ENCODE measurements at places on chromosomes 1 and 21. TPM values are rescaled to one million over a fixed set of nuclear protein-coding genes. Genes with fewer than 3 reads are reported as not detected.

DNA sequence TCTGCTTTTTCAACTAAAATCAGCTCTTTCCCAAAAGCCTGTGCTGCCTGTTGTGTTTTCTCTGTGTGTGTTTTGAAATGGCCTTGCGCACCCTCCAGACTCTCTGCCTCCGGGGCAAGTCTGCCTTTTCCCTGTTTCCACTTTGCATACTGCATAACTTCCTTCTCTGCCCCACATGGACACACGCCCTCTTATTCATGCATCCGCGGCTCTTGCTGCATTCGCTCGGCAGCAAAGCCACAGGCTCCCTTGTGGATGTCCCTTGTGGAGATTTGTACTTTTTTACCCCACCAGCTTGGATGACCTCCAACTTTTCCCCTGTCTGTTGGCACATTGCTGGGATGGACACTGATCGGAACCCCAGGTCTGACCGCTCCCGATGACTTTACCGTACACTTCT, 147.6 kb downstream of the ADSS2 start:
- peaks cover 13% of the 10 kb centered on the region for H3K36me3 ChIP-seq
- no peak for DNase-seq
- no peak overlapping the region for H3K27ac ChIP-seq
- peaks cover 2% of the 10 kb centered on the region for H3K4me1 ChIP-seq
- no peak overlapping the region for H3K4me3 ChIP-seq

DNA sequence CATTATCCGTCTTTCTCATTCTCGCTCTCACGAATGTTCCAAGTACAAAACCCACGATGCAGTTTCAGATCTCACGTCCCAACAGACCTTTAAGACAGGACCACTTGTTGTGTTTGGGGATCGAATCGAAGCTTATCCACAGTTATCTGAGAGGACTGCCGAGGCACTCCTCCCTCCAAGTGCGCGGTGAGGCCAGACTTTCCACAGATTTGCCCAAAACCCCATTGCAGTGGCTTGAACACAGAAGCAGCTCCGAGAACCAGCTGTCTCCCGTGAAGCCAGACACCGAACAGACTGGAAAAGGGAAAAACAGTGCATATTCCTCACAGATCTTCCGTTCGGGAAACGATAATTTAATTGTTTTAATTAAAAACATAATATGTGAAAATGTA, 46.5 kb upstream of the COL6A2 start:
- peak overlapping the region; percentile 35 for H3K27ac ChIP-seq
- H3K27me3 ChIP-seq = peaks cover 8% of the 10 kb centered on the region
- no peak for DNase-seq
- H3K4me1 ChIP-seq = peaks cover 20% of the 10 kb centered on the region

Gene B3GALT5
- 0.25 TPM for total RNA-seq

Gene NIPAL3
- total RNA-seq = 18.6 TPM
